Left cardiac atrium (tissue), 4 donors: ENCODE measurements at places on chromosomes 5 and 9.

DNA sequence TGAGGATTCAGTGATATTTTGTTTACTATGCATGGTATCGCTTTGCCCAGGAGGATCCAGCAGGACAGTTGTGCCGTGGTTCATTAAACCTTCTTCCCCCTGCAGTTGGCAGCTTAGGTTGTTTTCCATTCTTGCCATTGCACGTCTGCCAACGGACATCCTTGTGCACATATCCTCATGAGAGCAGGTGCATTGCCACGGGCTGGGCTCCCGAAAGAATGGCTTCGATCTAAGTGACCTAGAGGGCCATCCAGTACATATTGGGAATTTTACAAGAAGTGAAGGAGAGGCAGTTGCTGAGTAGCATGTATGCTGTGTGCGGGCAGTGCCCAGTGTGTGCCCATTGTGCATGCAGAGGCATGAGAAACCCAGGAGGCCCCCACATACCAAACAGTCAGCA is 22.1 kb downstream of the HRH2 start:
- DNase-seq, result no peak

GRCh38 chr9:132487351-132487791 is 77.4 kb downstream of the CFAP77 start:
- no peak for DNase-seq

- DNase-seq, result no peak
These were observed 28.5 kb upstream of the SLC6A3 start for GRCh38 chr5:1473746-1474145.

GRCh38 chr9:132056717-132057560 is 22.7 kb downstream of the MED27 start:
- DNase-seq, result no peak

GRCh38 chr9:22103685-22104575 is 94.8 kb upstream of the CDKN2B start:
- DNase-seq, result no peak

- no peak for DNase-seq
These were observed 44.1 kb upstream of the SYNPO start for GRCh38 chr5:150596313-150596712.

DNA sequence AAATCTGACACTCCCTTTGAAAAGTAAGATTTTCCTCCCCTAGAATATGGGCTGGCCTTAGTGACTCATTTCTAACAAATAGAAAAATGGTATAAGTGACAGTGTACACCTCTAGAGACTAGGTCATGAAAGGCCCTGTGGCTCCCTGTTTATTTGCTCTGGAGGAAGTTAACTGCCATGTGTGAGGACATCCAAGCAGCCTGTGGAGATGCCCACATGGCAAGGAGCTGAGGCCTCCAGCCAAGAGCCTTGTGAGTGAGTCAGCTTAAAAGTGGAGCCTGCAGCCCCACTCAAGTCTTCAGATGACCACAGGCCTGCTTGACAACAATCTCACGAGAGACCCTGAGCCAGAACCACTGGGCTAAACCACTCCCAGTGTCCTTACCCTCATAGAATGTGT is 128.1 kb upstream of the LHFPL2 start:
- DNase-seq, result no peak

GRCh38 chr9:77839459-77840140 is 191.5 kb upstream of the GNA14 start:
- no peak for DNase-seq

GRCh38 chr5:73816656-73817420 is 190.8 kb downstream of the ARHGEF28 start:
- no peak for DNase-seq

- DNase-seq, result no peak
These were observed 31.4 kb upstream of the RAI14 start for GRCh38 chr5:34624691-34625090.

DNA sequence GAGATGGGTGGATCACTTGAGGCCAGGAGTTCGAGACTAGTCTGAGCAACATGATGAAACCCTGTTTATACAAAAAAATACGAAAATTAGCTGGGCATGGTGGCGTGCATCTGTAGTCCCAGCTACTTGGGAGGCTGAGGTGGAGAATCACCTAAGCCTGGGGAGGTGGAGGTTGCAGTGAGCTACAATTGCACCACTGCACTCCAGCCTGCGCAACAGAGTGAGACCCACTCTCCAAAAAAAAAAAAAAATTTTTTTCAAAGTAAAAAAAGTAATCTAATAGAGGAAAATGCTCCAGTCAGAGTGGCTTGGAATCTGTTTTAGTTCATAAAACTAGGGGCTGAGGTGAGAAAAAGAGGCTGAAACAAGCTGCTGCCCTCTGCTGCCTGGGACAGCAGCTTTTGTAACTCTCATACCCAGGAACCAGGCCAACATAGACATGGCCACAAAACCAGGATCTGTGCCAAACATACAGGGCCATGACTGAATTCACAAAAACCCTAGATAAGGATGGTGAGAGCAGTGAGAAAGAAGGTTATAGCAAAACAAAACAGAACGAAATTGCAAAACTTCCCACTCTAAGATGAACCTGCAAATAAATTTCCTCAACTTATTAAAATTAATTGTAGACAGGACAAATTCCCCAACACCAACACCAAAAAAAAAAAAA is 13.1 kb upstream of the DCAF12 start:
- peak; percentile 70 for DNase-seq

DNA sequence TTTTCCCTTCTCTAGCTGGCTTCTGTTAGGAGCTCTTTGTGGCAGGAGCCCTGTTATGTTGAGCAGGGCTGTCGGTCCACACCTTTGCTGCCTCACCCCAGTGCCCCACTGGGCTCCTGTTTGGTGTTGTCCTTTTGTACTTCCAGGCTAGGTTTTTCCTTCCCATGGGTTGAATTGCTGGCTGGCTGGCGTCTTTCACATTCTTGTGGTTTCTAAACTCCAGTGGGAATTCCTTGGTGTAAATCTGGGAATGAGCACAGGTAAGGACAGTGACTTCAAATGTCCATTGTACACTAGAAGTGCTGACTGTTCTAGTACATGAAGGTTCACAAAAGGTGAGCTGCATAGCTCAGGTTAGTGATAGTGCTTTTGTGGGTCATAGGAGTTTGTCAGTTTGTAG is 30.4 kb downstream of the RASGRF2 start:
- no peak for DNase-seq

DNA sequence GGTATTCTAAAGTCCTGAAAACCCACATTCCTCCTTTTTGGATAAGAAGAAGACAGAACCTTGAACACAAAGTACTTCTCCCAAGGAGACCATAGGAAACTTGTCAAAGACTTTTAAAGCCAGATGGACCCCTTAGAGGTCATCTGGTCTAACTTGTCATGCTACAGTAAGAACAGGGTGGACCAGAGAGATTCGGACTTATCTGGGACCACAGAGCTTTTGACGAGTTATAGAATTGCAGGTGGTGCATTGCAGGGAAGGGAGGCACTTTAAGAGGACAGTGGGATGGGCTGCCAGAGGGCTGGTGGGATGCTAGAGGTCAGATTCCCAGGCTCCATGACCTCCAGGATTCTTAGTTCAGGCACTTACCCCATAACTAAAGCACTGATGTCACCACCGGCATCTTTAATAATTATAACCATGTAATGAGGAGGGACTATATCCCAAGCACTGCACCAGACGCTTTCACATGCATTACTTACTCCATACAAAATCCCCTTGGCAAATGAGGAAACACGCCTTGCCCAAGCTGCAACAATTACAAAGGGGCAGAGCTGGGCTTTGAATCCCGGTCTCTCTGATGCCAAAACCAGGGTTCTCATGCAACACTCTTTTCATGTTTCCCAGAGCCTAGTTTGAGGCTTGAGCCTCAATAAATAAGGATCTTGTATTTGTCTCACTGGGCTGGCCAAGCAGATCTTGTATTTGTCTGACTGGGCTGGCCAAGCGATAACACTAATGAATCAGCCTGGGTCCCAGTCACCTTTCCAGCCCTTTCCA is 12.8 kb upstream of the GPX3 start:
- no peak for DNase-seq

DNA sequence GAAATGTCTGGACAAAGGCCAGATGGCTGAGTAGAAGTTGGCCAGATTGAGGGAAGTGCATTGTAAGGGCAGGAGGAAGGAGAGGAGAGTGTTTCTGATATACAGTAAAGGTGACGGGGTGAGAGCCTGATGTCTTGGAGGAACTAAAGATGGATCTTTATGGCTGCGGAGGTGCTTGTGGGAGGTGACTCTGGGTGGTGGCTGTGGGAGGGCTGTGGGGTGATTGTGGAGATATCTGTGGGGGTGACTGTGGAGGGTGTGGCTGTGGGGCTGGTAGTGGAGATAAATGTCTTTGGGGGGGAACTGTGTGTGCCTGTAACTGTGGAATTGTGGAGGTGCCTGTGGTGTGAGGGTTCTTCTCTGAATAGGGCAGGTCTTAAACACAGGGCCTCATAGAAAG is 121.4 kb downstream of the CMYA5 start:
- no peak for DNase-seq

GRCh38 chr9:87766697-87767096 is 40.8 kb downstream of the CTSL start:
- no peak for DNase-seq

GRCh38 chr5:37738057-37738691 is 101.7 kb downstream of the GDNF start:
- no peak for DNase-seq

DNA sequence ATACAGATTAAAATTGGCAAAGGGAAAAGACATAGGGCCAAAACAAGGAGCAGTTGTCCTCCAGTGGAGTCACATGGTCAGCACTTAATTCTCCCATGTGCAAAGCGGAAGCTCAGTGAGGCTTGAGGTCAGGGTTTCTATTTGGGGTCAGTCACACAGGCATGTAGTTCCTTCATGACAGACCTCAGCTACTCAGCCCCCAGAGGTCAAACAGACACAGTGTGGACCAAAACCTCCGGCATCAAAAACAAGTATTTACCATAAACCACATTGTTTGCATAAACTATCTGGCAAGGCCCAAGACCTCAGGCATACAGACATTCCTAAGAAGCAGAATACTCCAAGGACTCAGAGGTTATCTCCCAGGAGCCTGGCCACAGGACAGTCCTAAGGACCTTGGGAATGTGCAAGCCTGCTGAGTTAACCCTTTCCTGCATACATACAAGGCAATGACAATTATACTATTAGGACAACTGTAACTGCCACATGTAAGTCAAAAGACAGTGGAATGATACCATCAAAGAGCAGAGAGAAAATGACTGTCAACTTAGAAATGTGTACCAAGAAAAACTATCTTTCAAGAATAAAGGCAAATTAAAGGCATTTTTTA is 28.7 kb upstream of the FNIP1 start:
- DNase-seq, result no peak

GRCh38 chr5:168449166-168449565 is 37.1 kb upstream of the RARS1 start:
- no peak for DNase-seq
